ENCODE measurements at places on chromosomes 5 and 9. TPM values are rescaled to one million over a fixed set of nuclear protein-coding genes. Genes with fewer than 3 reads are reported as not detected.

ANKRD34B gene
- 0.16 TPM for total RNA-seq

ORM2 gene
- not detected for total RNA-seq

RANBP3L gene
- total RNA-seq: 14.7 TPM

CCNH gene
- total RNA-seq: 184 TPM

OR1B1 gene
- total RNA-seq: 0.62 TPM

NRG2 gene
- 4.1 TPM for total RNA-seq

PCDHA1 gene
- total RNA-seq: 6.6 TPM

PAPPA gene
- under 0.01 TPM for total RNA-seq

CATSPER3 gene
- 1.2 TPM for total RNA-seq

MEF2C gene
- 2,088 TPM for total RNA-seq

PCDHGA5 gene
- total RNA-seq: 6.6 TPM

FAM151B gene
- 39.8 TPM for total RNA-seq

- DNase-seq: no peak
These were observed 26.1 kb upstream of the ANXA6 start for GRCh38 chr5:151183456-151184245.

DNA sequence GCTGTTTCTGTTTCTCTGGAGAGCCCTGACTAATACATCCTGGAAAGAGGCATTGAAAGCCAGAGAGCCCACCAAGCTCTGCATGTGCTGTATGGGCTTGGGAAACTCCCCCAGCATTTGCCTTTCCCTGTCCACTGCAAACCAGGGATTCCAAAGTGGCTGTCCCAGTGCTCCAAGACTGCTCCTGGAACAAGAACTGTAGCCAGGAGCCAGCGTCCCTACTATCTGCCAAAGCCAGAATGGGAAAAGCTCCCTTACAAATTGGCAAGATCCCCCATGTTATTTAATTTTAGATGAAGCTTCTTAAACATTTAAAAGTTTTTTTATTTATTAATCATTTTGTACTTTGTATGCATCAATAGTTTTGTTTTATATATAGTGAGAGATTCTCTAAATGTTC, 263.2 kb downstream of the GABRB2 start:
- no peak for DNase-seq

- peak; percentile 18 for DNase-seq
These were observed 26.3 kb downstream of the ACSL6 start for GRCh38 chr5:131984956-131985665.

- DNase-seq: no peak
These were observed 130.3 kb downstream of the FOXD1 start for GRCh38 chr5:73318308-73318719.

DNA sequence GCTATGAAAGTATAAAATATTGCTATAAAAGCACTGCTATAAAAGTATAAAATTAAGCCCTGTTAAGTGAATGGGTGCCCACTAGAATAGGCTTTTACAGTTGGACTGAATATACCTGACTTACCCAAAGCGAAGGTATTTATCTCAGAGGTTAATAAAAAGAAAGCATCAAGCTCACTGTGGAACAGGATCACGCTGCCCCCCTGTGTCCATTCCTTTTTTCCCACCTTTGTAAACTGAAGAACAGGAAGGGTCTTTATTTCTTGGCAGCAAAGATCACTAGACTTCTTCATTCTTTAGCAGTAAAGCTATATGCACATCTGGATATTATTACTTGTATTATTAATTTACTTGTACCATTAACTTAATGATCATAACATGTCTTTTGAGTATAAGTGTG, 22.1 kb upstream of the PLPP6 start:
- no peak for DNase-seq

DNA sequence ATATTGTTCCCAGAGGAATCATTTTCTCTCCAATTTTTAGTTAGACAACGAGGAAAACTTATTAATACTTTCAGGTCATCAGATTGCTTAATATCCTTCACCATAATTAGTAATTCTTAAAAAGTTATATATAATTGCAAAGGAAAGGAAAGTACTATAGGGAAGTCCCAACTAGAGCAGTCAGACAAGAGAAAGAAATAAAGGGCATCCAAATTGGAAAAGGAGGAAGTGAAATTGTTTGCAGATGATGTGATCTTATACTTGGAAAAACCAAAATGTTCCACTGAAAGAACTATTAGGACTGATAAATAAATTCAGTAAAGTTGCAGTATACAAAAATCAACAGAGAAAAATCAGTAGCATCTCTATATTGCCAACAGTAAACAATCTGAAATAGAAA, 223.5 kb upstream of the MEF2C start:
- no peak for DNase-seq

GRCh38 chr5:124523897-124524296, 222.5 kb downstream of the ZNF608 start:
- DNase-seq: no peak

DNA sequence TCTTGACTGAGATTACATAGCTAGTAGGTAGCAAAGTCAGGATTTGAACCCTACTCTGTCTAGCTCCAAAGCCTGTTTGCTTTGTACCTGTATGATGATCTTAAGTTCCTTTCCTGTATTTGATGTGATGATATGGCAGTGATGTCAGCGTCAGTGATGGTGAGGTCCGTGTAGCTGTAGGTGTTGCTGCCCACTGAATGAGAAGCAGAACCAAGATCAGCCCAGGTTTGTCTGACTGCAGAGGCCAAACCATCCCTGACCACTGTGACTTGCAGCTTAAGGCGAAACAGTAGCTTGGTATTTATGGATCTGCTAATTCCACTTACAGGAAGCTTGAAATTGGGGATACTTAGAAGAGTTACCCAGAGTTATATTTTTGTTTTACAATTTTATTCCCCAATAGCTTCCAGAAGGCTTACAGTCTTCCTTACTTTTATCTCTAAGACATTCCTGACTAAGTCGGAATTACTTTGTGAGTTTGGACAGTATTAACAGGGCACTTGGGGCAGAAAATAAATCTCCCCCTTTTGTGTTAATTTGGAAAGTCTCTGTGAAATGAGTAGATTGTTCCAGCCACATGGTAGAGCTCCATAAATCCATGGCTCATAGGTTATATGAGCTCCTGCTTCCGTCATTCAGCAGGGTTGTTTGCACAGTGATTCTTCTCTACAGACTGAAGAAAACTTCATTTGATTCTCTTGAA, 273.4 kb downstream of the NR3C1 start:
- DNase-seq: no peak

GRCh38 chr5:154866841-154867240, 8.4 kb downstream of the CNOT8 start:
- no peak for DNase-seq

GRCh38 chr9:37026113-37026930, 7.7 kb downstream of the PAX5 start:
- DNase-seq: no peak

GRCh38 chr9:115730396-115730795, 423.2 kb upstream of the PAPPA start:
- no peak for DNase-seq

DNA sequence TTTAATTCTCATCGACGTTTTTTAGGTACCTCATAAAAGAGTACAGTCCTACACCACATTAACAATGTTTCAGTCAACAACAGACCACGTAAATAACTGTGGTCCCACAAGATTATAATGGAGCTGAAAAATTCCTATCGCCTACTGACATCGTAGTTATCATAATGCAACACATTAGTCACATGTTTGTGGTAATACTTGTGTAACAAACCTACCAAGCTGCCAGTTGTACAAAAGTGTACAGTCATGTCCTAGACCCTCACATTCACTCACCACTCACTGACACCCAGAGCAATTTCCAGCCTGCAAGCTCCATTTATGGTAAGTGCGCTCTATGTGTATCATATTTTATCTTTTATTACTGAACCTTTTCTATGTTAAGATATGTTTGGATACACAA, 16.8 kb downstream of the GNAQ start:
- no peak for DNase-seq

- no peak for DNase-seq
These were observed 212.6 kb downstream of the MCTP1 start for GRCh38 chr5:95072281-95072680.

GRCh38 chr5:111385970-111386831, 126.1 kb downstream of the STARD4 start:
- DNase-seq: no peak

- DNase-seq: no peak
These were observed at the start of gene N4BP3 for GRCh38 chr5:178113141-178113787. N4BP3 (plus strand) TSS chr5:178113532; CDS start chr5:178119584, 6,052 bp downstream.

DNA sequence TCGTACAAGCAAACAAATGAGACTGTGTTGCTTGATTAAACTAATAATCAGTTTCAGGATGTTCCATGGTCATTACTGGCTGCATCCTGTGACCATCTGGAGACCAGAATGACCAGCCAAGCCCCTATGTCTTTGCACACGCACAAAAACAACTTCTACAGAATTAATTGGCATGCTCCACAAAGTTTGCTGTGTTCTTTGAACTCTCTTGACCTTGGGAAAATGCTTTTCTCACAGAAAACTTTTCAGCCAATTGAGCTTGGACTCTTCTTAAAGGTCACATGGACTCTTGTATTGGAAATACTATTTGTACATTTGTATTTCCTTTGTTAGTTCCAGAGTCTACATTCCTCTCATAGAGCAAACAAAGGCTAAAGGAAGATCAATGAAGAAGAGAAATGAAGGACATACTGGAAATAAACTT, 147.8 kb downstream of the ARRDC3 start:
- DNase-seq: no peak

All from occipital lobe (tissue), 3 donors.